Adrenal gland (tissue), 19 donors: ENCODE measurements at places on chromosomes 11 and 22. TPM values are rescaled to one million over a fixed set of nuclear protein-coding genes. Genes with fewer than 3 reads are reported as not detected.

DNA sequence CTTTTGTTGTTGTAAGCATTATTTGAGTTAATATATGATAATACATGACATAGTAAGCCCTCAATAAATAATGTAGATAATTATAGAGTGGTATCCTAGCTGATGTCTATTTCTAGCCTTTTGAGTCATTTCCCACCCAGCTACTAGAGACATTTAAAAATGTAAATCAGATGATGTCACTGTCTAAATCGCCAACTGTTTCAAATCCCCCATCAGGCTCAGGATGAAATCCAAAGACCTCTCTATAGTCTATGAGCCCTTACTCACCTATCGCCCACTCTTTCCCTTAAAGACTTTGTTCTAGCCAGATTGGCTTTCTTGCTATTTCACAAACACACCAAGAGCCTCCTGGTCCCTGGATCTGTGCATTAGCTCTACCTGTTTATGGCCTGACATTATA is 135.4 kb upstream of the PLET1 start:
- H3K27me3 ChIP-seq, result no peaks in the 10 kb centered on the region
- no peak overlapping the region for H3K27ac ChIP-seq
- no peaks in the 10 kb centered on the region for H3K36me3 ChIP-seq
- H3K4me1 ChIP-seq, result peaks cover 3% of the 10 kb centered on the region

The DGCR8 gene
- total RNA-seq, result 32.2 TPM

DNA sequence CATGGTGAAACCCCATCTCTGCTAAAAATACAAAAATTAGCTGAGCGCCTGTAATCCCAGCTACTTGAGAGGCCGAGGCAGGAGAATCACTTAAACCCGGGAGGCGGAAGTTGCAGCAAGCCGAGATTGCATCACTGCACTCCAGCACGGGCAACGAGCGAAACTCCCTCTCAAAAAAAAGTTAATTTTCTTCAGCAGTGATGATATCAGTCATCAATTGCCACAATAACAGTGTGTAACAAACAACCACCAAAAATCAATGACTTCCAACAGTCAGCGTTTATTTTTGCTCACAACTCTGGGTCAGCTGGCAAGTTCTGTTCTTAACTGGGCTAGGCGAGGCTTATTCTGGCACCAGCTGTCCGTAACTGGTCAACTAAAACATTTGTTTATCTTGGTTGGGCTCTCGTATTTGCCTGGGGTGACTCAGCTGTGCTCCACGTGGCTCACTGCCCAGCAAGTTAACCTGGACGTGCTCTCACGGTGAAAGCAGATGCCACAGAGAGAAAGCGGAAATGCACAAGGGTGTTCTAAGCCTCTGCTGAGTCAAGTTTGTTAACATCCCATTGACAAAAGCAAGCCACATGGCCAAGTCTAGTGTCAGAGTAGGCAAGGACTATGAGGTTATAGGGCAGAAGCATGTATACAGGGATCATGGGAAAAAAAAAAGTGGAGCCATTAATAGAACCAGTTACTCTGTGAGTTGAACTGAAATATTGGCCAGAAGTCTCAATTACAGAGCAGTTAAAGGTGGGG is 52.1 kb downstream of the LHFPL7 start:
- peaks cover 13% of the 10 kb centered on the region for H3K4me1 ChIP-seq
- H3K36me3 ChIP-seq, result no peaks in the 10 kb centered on the region
- H3K27me3 ChIP-seq, result no peaks in the 10 kb centered on the region
- peak; percentile 80 for DNase-seq

The KRTAP5-7 gene
- not detected for total RNA-seq

DNA sequence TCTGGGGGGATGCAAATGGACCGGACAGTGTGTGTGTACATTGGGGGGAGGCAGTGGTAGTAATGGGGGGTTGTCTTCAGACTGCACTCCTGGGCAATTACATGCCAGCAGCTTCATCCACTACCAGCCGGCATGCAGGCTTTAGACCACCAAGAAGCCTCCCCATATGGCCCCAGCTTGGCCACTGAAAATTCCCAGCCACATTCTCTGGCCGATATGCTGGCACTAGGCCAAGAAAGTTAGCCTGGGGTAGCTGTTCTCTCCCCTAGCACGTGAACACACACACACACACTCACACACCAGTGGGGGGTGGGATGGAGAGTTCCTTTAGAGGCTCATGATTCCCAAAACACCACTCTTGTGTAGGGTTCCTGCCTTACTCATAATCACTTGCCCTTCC is 3.6 kb upstream of the ROBO3 start:
- H3K4me1 ChIP-seq, result peaks cover 19% of the 10 kb centered on the region
- H3K36me3 ChIP-seq, result no peaks in the 10 kb centered on the region
- peaks cover 71% of the 10 kb centered on the region for H3K27me3 ChIP-seq
- no peak overlapping the region for H3K4me3 ChIP-seq

The NLRP14 gene
- not detected for total RNA-seq

The APOL6 gene
- total RNA-seq, result 37.9 TPM

The ALKBH3 gene
- 31.0 TPM for total RNA-seq

- H3K4me1 ChIP-seq, result peaks cover 41% of the 10 kb centered on the region
- H3K27ac ChIP-seq, result no peak overlapping the region
- DNase-seq, result no peak
- H3K27me3 ChIP-seq, result no peaks in the 10 kb centered on the region
- H3K4me3 ChIP-seq, result no peak overlapping the region
- no peaks in the 10 kb centered on the region for H3K36me3 ChIP-seq
Measured at GRCh38 chr11:114259551-114259983, 36.6 kb upstream of the NNMT start.

GRCh38 chr11:16356057-16356760 is at the start of gene SOX6:
Gene SOX6, minus strand, starts transcription at chr11:16356546. Its CDS starts 15,298 bp downstream, at chr11:16341248.
- no peak within 1 kb of the TSS for H3K27ac ChIP-seq
- H3K4me1 ChIP-seq, result no peaks in the 10 kb centered on the region
- no peak within 1 kb of the TSS for H3K4me3 ChIP-seq
- no peaks in the 10 kb centered on the region for H3K36me3 ChIP-seq
- no peaks in the 10 kb centered on the region for H3K27me3 ChIP-seq

- H3K27me3 ChIP-seq, result no peaks in the 10 kb centered on the region
- H3K4me1 ChIP-seq, result peaks cover 4% of the 10 kb centered on the region
- no peak overlapping the region for H3K4me3 ChIP-seq
- H3K27ac ChIP-seq, result no peak overlapping the region
Measured at GRCh38 chr11:121476379-121477032, 23.7 kb upstream of the SORL1-AS1 start.

- H3K4me1 ChIP-seq, result no peaks in the 10 kb centered on the region
- DNase-seq, result no peak
Measured at GRCh38 chr11:6833356-6833755, 12.1 kb upstream of the OR10A5 start.

DNA sequence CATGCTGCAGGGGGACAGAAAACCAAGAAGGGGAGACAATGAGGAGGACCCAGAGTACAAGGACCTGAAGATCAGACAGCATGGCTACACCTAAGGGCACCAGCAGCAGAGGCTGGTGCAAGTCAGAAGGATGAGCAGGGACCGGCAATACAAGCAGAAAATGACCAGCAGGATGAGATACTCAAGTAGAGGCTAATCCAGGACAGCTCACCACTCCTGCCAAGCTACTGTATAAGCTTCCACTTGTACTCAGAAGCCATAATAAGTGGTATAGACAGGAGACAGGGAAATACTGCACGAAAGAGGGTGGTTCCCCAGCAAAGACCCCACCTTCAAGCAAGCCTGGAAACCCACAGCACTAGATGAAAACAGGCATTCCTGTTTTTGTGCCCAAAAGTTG is 138.7 kb upstream of the ZC3H12C start:
- DNase-seq, result no peak
- no peaks in the 10 kb centered on the region for H3K36me3 ChIP-seq
- H3K27me3 ChIP-seq, result no peaks in the 10 kb centered on the region
- no peak overlapping the region for H3K4me3 ChIP-seq
